ENCODE measurements at places on chromosomes 3 and 15. TPM values are rescaled to one million over a fixed set of nuclear protein-coding genes. Genes with fewer than 3 reads are reported as not detected.

GOLGA8R gene
- total RNA-seq, result 8.4 TPM

ELL3 gene
- 0.34 TPM for total RNA-seq

ITIH1 gene
- not detected for total RNA-seq

CCDC54 gene
- not detected for total RNA-seq

LRRC34 gene
- total RNA-seq, result 1.9 TPM

TUSC2 gene
- total RNA-seq, result 25.7 TPM
